HT1080 (cell line): ENCODE measurements at places on chromosomes 13 and 19. TPM values are rescaled to one million over a fixed set of nuclear protein-coding genes. Genes with fewer than 3 reads are reported as not detected.

GRCh38 chr19:1850809-1851653 is 2.7 kb upstream of the REXO1 start:
- DNase-seq, result no peak

DNA sequence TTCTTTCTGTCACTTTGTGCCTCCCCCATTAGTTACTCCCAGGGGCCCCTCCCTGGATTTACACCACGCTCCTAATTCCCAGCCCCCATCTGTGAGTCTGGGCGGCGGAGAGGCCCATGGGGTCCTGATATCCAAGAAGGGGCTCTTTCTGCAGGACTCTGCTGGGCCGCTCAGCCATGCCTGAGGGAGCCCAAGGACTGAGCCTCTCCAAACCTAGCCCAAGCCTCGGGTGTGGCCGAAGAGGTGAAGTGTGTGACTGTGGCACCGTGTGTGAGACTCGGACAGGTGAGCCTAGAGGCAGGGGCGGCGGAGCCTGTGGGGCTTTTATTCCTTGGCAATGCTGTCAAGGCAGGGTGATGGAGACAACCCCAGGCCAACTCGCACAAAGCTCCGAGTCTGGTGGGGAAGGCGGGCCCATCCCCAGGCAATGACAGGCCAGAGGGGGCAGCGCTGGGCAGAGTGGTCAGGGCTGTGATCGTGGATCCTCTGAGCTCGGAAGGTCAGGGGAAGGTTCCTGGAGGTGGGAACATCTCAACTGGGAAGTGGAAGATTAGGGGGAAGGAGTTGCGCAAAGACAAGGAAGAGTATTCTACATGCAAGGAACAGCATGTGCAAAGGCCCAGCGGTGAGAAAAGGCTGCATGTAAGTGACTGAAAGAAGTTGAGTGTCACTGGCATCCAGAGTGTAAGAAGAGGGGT is 1.6 kb downstream of the PLEKHG2 start:
- no peak for DNase-seq

DNA sequence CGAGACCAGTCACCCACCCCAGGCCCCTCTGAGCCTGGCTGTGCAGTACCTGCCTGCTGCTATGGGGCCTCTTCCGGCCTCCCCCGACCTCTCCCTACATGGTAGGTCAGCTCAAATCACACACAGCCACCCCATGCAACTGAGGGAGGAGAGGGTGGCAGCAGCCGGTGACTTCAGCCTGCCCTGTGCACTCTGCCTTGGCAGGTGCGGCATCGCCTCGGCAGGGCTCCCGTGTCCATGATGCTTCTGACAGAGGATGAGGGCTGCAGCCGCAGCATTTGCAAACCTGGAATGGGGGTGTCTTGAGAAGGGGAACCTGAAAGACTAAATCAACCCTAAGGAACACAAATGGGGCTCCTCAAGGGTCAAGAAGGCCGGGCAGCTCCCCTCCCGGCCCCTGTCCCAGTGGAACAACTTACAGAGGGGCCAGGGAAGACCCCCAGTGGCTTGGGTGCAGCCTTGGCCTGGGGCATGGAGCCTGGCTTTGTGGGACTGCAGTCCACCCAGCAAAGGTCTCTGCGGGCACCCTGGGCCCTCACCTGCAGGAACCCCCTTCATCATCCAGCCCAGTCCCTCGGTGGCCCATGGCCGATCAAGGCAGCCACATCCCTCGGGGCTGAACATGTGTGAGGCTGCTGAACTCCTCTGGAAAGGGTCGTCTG is 6.7 kb downstream of the TEX29 start:
- DNase-seq, result no peak

GRCh38 chr13:110665491-110666254 is 40.2 kb downstream of the CARS2 start:
- DNase-seq, result no peak

DNA sequence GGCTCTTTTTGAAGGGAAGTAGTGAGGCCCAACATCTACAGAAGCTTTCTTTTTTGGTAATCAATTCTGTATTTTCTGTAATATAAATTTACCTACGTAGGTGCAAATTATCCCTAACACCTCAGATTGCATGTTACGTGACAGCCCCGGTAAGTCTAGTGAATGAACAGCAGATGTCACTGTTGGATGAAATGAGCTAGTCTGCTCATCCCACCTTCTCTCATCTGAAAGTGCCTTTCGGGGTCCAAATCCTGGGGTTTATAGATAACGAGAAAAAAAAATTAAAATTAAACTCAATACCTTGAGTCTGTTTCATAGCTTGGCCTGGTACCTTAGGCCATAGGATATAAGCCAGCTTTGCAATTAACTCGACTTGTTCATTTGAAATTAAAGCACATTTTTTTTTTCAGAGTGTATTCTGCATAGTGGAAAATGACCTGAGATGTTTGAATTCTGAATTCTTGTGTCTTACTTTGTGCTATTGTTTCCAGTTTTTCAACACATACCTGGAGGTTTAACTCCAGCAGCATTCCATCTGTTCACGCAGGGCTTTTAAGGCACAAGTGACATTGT is 548.2 kb downstream of the GPC5 start:
- peak; percentile 34 for DNase-seq

DNA sequence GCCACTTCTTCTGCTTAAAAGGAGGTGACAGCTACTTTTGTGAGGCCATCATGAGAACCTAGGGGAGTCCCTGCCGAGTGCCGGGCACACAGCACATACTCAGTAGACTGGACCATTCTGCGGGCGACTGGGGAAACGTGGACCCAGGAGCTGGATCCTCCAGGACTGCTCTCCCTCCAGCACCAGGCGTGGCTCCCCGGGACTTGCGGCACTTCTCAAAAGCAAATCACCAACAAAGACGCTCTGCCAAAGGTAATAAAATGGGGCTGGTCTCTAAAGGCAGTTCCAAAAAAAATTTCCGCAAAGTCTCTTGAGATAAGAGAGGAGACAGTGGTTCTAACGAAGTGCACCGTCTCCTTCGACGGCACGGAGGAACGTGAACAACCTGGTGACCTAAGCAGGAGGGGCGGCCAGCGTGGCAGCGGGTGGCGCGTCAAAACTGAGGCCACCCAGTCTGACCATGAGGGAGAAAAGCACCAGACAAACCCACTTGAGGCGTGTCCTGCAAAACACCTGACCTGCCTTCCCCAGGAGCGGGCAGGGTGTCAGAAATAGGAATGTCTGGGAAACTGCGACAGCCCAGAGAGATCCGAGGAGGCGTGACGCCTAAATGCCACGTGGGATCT is 1.4 kb upstream of the TMPRSS9 start:
- DNase-seq, result no peak

GRCh38 chr19:12666265-12667048 is at the start of the genes MAN2B1 and WDR83:
MAN2B1 (minus strand) TSS chr19:12666742; CDS start chr19:12666701, 41 bp downstream.
WDR83 (plus strand) TSS chr19:12666807; CDS start chr19:12669791, 2,984 bp downstream.
- peak; percentile 70 for DNase-seq

DNA sequence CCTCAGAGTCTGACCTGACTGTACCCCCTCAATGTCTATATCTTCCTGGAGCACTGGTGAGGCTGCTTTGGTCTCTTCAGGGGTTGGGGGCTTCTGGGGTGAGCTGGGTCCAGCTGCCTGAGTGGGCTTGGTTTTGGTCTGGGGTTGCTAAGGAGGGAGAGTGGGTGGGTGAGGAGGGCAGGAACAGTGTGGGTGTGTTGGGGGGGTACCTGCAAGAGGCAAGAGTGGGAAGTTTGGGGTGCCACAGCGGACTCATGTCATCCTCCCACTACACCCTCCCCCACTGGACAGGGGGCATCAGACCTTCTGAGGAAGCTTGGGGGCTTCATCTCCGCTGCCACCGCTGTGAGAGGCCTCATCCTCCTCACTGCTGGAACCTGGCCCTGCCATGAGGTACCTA is 13.6 kb downstream of the ZNF575 start:
- no peak for DNase-seq

- DNase-seq, result no peak
Measured at GRCh38 chr13:103517066-103517767, 451.0 kb upstream of the SLC10A2 start.

GRCh38 chr19:35320065-35320713 is 8.8 kb upstream of the CD22 start:
- DNase-seq, result no peak

DNA sequence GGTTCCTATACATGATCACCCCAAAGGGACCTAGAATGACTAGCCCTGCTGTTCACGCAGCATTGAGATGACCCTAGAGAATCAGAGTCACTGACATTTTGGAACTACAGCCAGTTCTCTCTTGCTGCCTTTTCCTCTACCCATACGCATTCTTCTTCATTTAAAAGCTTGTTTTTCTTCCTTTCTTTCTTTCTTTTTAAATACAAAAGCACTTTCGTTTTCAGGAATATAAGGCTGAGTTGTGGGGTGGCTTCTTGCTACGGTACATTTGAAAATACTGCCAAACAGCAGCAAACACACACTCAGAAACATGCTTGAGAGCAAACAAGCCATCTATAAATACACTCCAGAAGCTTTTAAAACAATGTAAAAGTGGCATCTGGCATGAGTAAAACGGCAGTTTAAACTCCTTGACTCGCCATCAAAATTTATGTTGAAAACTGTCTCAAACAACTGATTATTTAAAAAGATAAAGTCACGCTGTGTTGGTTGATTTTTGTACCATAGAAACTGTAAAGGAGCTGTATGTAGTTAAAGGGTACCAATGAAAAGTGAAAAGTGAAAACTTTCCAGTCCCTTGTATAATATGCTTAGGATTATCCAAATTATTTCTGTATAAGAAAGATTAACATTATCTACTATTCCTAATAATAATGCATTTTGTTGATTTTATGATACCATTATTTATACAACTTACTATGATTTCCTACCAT is 95.6 kb downstream of the PCDH9 start:
- peak; percentile 14 for DNase-seq

DNA sequence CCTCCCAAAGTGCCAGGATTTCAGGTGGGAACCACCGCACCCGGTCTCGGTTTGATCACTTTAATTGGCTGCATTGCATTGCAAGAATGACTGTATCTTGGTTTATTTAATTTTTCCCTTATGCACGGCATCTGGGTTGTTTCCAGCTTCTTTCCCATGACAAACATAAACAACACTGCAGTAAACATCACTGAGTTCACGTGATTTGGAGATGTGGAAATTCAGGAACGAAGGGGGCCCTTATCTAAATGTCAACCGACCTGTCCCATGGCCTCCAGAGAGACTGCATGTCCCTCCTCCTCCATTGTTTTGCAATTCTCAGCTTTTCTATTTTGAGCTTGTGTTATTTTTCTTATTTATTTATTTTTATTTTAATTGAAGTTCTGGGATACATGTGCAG is 14.4 kb upstream of the SULT2B1 start:
- DNase-seq, result no peak

- no peak for DNase-seq
Measured at GRCh38 chr13:106329941-106330340, 205.5 kb downstream of the EFNB2 start.

DNA sequence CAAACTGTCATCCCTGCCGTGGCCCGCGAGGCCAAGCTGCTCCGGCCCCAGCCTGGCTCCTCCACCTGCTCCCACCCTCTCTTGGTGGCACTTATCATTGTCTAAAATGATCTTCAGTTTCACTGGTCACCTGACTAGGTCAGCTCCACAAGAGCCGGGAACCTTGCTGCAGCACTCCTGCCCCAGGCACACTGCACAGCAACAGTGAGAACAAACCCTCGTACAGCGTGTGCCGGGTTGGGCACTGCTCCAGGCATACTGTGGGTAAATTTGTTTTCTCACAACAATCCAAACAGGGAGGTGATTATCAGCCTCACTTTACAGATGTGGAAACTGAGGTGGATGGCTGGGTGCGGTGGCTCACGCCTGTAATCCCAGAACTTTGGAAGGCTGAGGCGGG is 8.9 kb downstream of the DEDD2 start:
- no peak for DNase-seq

- DNase-seq, result peak; percentile 21
Measured at GRCh38 chr19:47351548-47351947, 2.4 kb downstream of the DHX34 start.

DNA sequence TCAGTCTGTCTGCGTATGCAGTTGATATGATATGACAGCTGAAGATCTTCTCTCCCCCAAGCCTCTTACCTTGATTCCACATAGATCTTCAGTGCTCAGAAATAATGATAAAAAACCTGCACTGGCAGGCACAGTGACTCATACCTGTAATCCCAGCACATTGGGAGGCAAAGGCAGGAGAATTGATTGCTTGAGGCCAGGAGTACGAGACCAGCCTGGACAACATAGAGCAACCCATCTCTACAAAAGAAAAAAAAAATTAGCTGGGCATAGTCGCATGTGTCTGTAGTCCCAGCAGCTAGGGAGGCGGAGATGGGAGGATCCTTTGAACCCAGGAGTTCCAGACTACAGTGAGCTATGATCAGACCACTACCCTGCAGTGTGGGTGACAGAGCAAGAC is 551.0 kb upstream of the MIR17HG start:
- no peak for DNase-seq

- DNase-seq, result no peak
Measured at GRCh38 chr19:48674216-48674809, 1.5 kb upstream of the NTN5 start.

GRCh38 chr13:98423417-98423816 is 153.5 kb downstream of the STK24 start:
- no peak for DNase-seq

GRCh38 chr19:13604902-13605586 is 98.8 kb upstream of the CACNA1A start:
- no peak for DNase-seq

- no peak for DNase-seq
Measured at GRCh38 chr19:48499316-48500090, 12.1 kb downstream of the LMTK3 start.

DNA sequence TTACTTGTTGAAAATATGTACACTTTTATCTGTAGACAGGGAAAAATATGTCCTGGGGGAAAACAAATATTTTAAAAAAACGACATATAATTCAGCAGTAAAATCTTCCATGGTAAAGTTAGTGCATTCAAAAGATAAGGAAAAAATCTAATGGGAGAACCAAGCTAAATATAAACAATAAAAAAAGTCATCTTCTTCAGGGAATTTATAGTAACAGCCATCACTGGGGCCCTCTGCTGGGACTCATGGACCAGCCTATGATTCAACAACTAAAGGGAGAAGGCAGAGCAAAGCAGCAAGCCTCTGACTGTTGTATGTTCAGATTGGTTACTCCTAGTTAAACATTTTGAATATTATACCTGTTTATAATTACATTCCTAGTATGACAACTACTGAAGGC is 93.0 kb downstream of the ITGBL1 start:
- DNase-seq, result no peak

GRCh38 chr13:98900442-98900841 is 77.4 kb downstream of the DOCK9 start:
- peak; percentile 60 for DNase-seq

DNA sequence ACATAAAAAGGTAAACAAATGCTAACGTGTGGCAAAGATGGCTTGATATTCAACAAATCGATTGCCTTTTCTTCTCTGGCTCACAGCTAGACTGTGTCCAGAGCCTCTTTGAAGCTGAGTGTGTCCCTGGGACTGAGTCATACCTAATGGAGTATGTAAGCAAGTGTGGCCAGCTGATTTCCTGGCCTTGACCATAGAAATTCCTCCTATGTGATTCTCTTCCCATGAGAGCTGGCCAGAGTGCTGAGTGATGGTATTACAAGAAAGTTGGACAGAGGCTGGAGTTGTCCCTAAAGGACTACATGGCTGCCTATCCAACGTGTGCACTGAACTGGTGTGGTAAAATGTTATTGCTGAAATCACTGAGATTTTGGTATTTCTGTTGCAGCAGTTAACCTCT is 320.1 kb upstream of the SLC10A2 start:
- peak; percentile 86 for DNase-seq

- no peak for DNase-seq
Measured at GRCh38 chr13:46698910-46699460, 98.0 kb downstream of the ESD start.

The C1QTNF9B gene
- total RNA-seq, result 0.72 and 0.84 TPM in 2 replicates

The PRR22 gene
- 4.1 and 5.9 TPM in 2 replicates for total RNA-seq

The KANK3 gene
- total RNA-seq, result not detected in 2 replicates

The SAE1 gene
- total RNA-seq, result 181 and 200 TPM in 2 replicates

The RAB3A gene
- 1.3 and 2.4 TPM in 2 replicates for total RNA-seq

The TSHZ3 gene
- total RNA-seq, result 3.6 and 4.4 TPM in 2 replicates

The ANGPTL8 gene
- total RNA-seq, result not detected in 2 replicates

The PBX4 gene
- not detected in 2 replicates for total RNA-seq

The CYP2B6 gene
- not detected in 2 replicates for total RNA-seq
